ENCODE measurements at places on chromosomes 12 and 14.

DNA sequence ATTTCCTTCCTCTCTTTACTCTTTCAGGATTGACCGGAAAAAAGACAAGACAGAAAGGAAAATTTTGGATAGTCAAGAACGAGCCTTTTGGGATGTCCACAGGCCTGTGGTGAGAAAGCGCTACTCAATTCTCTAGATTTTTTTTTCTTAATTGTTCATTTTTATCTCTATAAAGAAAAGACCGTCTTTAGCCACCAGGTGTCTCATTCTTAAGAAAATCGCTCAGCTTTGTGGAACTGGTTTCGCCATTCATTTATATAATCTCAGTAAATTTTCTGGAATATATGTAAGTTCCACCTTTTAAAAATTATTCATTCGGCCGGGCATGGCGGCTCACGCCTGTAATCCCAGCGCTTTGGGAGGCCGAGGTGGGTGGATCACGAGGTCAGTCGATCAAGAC lies 421.1 kb downstream of the DPF3 start:
- DNase-seq, result peak; percentile 14

DNA sequence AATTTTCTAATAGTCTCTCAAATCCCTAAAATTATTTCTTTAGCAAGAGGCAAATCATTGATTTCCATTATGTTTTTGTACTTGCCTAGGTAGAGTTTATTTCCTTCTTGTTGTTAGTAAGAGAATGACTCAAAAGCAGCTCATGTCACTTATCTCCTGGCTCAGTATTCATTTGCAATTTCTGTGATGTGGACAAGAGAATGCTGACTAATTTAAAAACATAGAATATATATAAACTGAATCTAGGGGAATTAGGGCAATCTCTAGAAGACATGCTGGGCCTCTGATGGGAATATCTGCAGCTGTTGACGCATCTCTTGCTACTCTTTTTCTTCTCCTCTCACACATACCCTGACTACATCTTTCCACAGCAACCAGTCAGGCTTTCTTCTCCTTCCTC lies 130.8 kb upstream of the PRKD1 start:
- DNase-seq, result no peak

DNA sequence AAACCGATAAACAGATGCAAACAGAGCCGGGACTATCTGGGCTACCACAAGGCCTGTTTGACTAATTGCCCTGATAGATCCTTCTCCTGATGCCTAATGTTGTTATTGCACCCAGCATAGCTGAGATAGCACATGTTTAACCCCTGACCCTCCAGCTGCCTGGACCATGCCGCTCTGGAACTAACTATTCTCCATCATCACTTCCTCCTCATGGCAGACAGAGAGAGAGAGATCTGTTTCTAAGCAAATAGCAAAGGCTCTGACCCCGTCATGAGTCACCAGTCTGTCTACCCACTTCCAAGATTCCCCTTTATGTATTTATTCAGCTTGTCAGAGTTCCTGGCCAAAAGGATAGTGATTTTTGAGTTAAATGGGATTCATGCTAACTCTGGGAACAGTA lies 58.2 kb upstream of the FLRT2 start:
- DNase-seq, result peak; percentile 57

GRCh38 chr14:72416081-72416849 lies 477.6 kb downstream of the DPF3 start:
- DNase-seq, result no peak

GRCh38 chr12:77882709-77883108 lies 52.0 kb downstream of the NAV3 start:
- no peak for DNase-seq

DNA sequence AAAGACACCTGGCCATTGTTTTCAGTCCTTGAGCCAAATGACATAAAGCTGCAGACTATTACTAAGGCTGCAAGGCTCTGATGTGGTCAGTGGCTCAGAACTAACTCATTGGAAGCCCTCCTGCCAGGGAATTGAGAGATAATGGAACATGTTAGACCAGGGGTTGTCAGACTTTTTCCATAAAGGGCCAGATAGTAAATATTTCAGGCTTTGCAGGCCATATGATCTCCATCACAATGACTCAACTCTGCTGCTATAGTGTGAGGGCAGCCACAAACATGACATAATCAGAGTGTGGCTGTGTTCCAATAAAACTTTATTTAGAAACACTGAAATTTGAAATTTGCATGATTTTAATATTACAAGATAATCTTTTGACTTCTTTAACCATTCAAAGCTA lies 140.3 kb downstream of the TMEM30B start:
- peak; percentile 23 for DNase-seq

- no peak for DNase-seq
Measured at GRCh38 chr14:76456891-76457586, 81.1 kb downstream of the ESRRB start.

DNA sequence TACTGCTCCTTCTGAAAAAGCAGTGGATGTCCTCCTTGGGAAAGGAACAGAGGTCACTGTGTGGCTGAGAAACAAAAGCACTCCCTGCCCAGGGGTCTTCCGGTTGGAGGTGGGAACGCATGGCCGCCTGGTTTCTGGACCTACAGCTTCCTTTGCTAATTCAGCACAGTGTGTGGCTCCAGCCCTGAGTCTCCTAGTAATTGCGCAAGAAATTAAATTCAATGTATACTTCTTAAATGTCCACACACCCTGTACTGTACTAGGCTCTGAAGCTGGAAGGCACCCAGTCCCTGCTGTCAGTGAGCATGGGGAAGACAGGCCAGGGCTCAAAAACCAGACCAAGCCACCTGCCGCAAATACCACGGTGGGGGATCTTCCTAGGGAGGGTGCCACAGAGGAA lies 13.4 kb downstream of the SLC24A4 start:
- peak; percentile 11 for DNase-seq

- no peak for DNase-seq
Measured at GRCh38 chr14:24254630-24255392, 8.2 kb downstream of the TGM1 start.

GRCh38 chr12:16603916-16604575 lies 1.9 kb downstream of the LMO3 start:
- no peak for DNase-seq

DNA sequence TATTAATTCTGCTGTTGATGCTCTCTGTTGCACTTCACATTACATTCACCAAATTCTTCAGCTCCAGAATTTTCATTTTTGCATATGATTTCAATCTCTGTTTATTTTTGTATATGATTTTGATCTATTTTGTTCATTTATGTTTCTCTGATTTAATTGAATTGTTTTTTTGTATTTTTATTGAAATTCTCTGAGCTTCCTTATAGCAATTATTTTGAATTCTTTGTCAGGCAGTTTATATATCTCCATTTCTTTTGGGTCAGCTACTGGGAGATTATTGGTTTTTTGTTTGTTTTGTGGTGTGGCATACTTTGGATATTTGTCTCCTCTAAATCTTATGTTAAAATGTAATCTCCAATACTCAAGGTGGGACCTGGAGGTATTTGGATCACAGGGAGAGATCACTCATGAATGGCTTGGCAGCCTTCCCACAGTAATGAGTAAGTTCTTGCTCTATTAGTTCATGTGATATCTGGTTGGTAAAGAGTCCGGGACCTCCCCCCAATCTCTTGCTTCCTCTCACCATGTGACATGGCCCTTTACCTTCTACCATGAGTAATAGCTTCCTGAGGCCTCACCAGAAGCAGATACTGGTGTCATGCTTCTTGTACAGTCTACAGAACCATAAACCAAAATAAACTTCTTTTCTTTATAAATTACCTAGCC lies 8.7 kb upstream of the TCL1A start:
- DNase-seq, result no peak

- DNase-seq, result no peak
Measured at GRCh38 chr12:9660046-9660445, 9.5 kb upstream of the CLEC2D start.

- DNase-seq, result no peak
Measured at GRCh38 chr12:124332058-124332672, 37.3 kb downstream of the RFLNA start.

GRCh38 chr14:100058777-100059437 lies 6.3 kb upstream of the EVL start:
- no peak for DNase-seq
